ENCODE measurements at places on chromosomes 11 and 22. TPM values are rescaled to one million over a fixed set of nuclear protein-coding genes. Genes with fewer than 3 reads are reported as not detected.

DNA sequence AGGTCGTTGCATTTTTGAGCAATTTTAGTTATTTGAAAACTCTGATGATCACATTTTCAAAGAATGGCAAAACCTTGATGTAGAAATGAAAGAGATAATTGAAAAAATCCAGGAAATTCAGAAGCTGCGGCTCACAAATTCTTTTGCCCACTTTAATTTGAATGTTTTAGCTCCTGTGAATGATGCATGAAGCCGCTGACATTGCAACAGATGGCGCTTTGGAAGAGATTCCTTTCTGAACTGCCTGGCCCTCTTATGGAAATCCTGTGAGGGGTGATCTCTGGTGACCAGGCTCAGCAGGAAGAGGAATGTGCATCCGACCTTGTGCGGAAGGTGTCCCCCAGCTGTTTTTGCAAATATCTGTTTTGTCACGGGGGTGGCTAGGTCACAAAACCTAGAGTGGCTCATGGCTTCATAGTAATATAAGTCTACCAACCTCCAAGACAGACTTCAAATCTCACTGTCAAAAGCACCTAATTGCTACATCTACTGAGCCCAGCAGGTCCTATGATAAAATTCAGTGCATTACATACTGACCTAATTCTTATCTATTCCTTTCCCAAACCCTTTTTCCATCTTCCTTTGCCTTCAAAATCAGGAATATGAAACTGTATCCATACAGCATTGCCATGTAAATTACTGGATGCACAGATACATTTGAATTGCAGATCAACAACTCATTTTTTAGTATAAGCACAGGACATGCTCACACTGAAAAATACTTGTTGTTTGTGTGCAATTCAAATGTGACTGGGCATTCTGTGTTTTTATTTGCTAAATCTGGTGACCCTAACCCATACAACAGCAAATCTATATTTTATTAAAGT is 412.7 kb downstream of the ETS1 start:
- no peak overlapping the region for H3K27ac ChIP-seq
- H3K4me1 ChIP-seq: peaks cover 4% of the 10 kb centered on the region
- H3K4me3 ChIP-seq: no peak overlapping the region
- no peaks in the 10 kb centered on the region for H3K27me3 ChIP-seq

DNA sequence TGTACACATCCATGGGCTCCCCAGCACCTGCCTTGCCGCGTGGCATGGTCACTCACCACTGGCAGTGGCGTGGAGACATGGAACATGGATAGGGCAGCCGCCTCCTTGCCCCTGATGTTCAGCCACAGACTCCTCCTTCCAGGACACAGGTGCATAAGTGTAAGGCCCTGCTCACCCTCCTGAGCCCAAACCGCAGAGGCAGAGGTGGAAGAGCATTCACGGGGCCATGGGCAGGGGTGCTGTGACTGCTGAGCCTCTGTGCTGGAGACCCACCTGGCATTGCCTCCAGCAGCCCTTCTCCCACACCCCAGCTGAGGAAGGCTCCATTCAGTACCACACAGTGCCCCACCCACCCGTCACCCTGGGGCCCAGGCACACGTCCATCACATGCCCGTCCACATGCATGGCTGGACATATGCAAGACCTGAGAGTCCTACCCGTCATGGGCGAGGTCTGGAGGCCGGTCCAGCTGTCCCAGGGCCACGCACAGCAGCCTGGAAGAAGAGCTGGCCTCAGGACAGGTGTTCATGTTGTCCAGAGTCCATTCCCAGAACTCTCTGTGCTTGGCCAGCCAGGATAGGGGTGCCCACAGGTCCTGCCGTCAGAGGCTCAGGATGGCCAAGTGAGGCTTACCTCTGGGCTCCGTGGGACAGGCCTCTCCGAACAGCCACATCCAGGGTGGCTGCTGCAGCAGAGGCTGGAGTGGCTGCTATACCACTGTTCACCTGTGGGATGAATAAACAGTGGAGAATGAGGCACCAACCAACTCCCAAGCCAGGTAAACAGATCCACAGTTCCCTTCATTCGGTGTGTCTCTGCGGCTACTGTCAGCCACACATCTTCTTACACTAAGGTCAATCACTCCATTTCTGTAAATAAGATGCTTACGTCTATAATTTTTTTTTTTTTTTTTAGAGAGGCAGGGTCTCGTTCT is 1.7 kb upstream of the TUBGCP6 start:
- H3K27me3 ChIP-seq: no peaks in the 10 kb centered on the region
- peaks cover 52% of the 10 kb centered on the region for H3K4me1 ChIP-seq
- no peak overlapping the region for H3K27ac ChIP-seq
- H3K36me3 ChIP-seq: peaks cover 13% of the 10 kb centered on the region

- no peak overlapping the region for H3K4me3 ChIP-seq
- no peak overlapping the region for H3K27ac ChIP-seq
- H3K4me1 ChIP-seq: no peaks in the 10 kb centered on the region
These were observed 90.6 kb downstream of the MPPED1 start for GRCh38 chr22:43502306-43502874.

DNA sequence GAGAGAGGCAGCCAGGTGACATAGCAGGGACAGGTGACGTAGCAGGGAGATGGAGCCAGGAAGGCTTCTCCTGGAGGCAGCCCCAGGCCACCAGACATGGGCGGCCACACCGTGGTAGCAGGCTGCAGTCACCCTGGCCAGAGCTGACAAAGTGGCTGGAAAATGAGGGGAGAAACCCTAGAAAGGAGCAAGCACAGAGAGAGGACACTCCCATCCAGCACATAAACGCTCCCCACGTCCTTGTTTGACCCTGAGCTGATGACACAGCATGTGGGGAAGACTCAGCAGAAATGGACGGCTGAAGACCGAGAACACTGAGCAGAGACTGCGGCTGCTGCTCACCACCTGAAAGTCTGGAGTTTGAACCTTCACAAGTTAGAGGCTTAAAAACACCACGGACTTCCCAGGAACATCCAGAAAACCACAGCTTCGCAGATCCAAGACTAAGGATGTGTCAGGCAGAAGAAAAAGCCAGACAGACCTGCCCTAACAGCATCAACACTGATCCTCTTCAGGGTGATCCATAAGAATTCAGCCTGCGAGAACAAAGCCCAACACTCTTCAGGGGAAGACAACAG is 28.7 kb downstream of the DRD4 start:
- DNase-seq: no peak
- peak overlapping the region; percentile 72 for H3K27ac ChIP-seq
- no peaks in the 10 kb centered on the region for H3K36me3 ChIP-seq
- peaks cover 14% of the 10 kb centered on the region for H3K4me1 ChIP-seq
- no peaks in the 10 kb centered on the region for H3K27me3 ChIP-seq

- H3K4me3 ChIP-seq: no peak overlapping the region
- peaks cover 5% of the 10 kb centered on the region for H3K4me1 ChIP-seq
- DNase-seq: no peak
- no peaks in the 10 kb centered on the region for H3K36me3 ChIP-seq
- H3K27ac ChIP-seq: no peak overlapping the region
These were observed 6.5 kb upstream of the BATF2 start for GRCh38 chr11:65003282-65003681.

DNA sequence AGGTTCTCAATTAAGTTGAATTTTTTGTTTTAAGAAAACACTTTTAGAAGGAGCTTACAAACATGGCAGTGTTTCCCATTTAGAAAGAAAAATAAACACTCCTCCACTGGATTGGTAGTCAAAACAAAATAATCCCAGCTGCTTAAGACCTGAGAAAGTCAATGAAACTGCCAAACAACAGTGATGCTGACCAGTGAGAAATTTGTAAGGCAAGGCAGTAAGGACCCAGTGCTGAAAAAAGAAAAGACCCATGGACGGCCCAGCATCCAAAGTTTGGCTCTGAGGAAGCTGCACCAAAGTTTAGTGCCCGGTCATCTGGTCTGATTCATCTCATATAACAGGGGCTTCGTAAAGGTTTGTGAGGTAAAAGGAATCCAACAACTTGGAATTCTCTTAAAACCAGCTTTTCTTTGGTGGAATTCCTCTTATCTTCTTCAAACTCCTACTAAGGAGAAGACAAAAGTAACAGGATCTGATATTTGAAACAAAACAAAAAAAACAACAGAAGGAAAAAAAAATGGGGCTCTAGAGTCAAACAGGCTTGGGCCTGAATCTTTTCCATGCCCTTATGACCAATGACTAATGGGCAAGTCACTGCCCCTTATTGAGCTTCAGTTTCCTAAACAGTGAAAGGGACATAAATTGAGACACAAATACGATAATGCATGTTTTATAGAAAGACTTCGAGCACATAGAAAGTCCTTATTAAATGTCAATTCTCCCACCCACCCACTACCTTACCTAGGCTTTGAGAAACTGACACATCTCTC is 383.0 kb upstream of the NARS2 start:
- no peaks in the 10 kb centered on the region for H3K27me3 ChIP-seq
- DNase-seq: no peak
- H3K4me3 ChIP-seq: no peak overlapping the region
- no peaks in the 10 kb centered on the region for H3K36me3 ChIP-seq

DNA sequence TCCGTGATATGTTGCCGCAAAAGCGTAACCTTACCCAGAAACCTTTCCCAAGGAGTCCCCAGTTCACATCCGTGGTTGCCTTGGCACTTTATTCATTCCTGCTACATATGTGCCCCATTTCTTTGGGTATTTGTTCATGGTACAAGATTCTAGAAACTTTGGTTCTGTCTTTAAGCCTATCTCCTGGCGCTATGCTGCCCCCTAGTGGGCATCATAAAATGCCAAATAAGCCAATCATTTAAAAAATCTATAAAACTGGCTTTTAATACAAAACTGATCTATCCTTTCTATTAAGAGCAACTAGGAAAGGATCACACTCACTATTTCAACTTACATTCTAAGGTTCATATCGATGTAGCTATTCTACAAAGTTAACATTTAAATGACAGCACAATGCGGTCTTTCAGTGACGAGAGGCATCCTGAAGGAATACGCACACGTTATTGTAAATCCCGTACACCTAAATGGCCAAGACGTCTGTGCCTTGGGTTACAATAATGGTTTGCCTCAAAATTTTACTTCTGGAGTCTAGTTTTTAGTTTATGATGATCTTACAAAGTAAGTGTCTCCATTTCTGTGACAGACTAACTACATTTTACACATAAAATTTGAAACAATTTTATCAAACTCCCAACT is 16.2 kb downstream of the PIWIL3 start:
- H3K27me3 ChIP-seq: no peaks in the 10 kb centered on the region
- DNase-seq: no peak
- no peak overlapping the region for H3K27ac ChIP-seq
- no peaks in the 10 kb centered on the region for H3K36me3 ChIP-seq
- no peaks in the 10 kb centered on the region for H3K4me1 ChIP-seq

GRCh38 chr11:117887431-117888138 is 11.1 kb upstream of the FXYD6 start:
- peaks cover 38% of the 10 kb centered on the region for H3K4me1 ChIP-seq
- H3K27me3 ChIP-seq: no peaks in the 10 kb centered on the region
- H3K4me3 ChIP-seq: no peak overlapping the region
- H3K27ac ChIP-seq: no peak overlapping the region
- no peak for DNase-seq

Gene SUSD2
- total RNA-seq: 4.2 TPM

Gene ZNF215
- 0.19 TPM for total RNA-seq

- no peaks in the 10 kb centered on the region for H3K36me3 ChIP-seq
- H3K4me1 ChIP-seq: no peaks in the 10 kb centered on the region
- no peak for DNase-seq
- no peaks in the 10 kb centered on the region for H3K27me3 ChIP-seq
- no peak overlapping the region for H3K4me3 ChIP-seq
These were observed 429.6 kb downstream of the METTL15 start for GRCh38 chr11:28537822-28538221.

- no peak for DNase-seq
- peaks cover 6% of the 10 kb centered on the region for H3K4me1 ChIP-seq
- H3K36me3 ChIP-seq: no peaks in the 10 kb centered on the region
- peak within 1 kb of the TSS; percentile 67 for H3K4me3 ChIP-seq
These were observed at the start of gene SPTBN2 for GRCh38 chr11:66728693-66729385. Gene SPTBN2, minus strand, starts transcription at chr11:66729216. Its CDS starts 7,976 bp downstream, at chr11:66721240.

Gene POTEH
- not detected for total RNA-seq

GRCh38 chr11:129372609-129373488 is 2.8 kb upstream of the BARX2 start:
- peaks cover 29% of the 10 kb centered on the region for H3K27me3 ChIP-seq
- no peak for DNase-seq
- H3K4me3 ChIP-seq: peak overlapping the region; percentile 48
- no peak overlapping the region for H3K27ac ChIP-seq
- no peaks in the 10 kb centered on the region for H3K36me3 ChIP-seq

GRCh38 chr11:119617340-119617713 is 111.7 kb downstream of the NECTIN1 start:
- H3K4me3 ChIP-seq: no peak overlapping the region
- peaks cover 11% of the 10 kb centered on the region for H3K4me1 ChIP-seq
- no peak for DNase-seq
- no peak overlapping the region for H3K27ac ChIP-seq
- no peaks in the 10 kb centered on the region for H3K36me3 ChIP-seq

GRCh38 chr11:20156280-20156875 is 3.9 kb downstream of the DBX1 start:
- H3K36me3 ChIP-seq: no peaks in the 10 kb centered on the region
- H3K4me1 ChIP-seq: peaks cover 25% of the 10 kb centered on the region
- H3K27ac ChIP-seq: no peak overlapping the region
- DNase-seq: no peak
- H3K4me3 ChIP-seq: peak overlapping the region; percentile 7
